ENCODE measurements at places on chromosomes 6 and 20.

DNA sequence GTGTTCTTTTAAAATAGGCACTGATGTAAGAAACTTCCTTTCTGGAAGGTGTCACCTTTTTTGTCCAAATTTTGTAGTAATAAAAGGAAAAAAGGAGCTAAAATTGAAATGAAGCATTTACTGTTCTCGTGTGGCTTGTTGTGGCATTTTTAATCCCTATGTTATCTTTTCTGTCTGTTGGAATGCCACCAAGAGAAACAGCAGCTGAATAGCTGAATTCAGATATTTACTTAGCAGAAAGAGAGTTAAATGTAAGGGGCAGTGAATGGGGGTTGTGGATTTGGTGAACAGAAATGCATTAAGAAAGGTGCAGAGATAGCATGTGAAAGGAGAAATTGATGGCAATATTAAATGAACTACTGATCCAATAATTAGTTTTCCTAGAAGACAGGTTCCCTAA lies 573.6 kb upstream of the EPHA7 start:
- DNase-seq = no peak

DNA sequence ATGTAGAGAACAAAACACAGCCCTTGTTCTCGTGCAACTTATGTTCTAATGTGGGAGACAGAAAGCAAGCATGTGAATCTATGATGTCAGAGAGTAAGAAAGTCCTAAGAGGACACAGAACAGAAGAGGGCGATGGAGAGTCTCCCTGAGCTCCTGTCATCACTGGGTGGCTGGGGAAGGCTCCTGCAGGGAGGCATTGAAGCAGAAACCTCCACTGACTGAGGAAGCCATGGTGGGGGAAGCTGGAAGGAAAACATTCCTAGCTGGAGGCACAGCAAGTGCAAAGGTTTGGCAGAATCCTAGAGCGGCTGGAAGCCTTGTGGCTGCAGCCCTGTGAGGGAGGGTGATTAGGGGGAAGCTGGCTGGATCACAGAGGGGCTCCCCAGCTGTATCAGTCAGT lies 248.0 kb downstream of the CDH26 start:
- DNase-seq = no peak

- no peak for DNase-seq
These were observed 168.5 kb upstream of the SIM1 start for GRCh38 chr6:100633096-100633777.

- DNase-seq = no peak
These were observed 48.1 kb downstream of the TBC1D7 start for GRCh38 chr6:13280254-13280653.

- DNase-seq = no peak
These were observed 131.1 kb downstream of the ATXN1 start for GRCh38 chr6:16630026-16630643.

- DNase-seq = no peak
These were observed 35.7 kb upstream of the TFB1M start for GRCh38 chr6:155349956-155350355.

Data from CMK (cell line).